ENCODE measurements at places on chromosomes 5 and 9.

GRCh38 chr5:601771-602465 is 10.2 kb upstream of the CEP72 start:
- DNase-seq: no peak

DNA sequence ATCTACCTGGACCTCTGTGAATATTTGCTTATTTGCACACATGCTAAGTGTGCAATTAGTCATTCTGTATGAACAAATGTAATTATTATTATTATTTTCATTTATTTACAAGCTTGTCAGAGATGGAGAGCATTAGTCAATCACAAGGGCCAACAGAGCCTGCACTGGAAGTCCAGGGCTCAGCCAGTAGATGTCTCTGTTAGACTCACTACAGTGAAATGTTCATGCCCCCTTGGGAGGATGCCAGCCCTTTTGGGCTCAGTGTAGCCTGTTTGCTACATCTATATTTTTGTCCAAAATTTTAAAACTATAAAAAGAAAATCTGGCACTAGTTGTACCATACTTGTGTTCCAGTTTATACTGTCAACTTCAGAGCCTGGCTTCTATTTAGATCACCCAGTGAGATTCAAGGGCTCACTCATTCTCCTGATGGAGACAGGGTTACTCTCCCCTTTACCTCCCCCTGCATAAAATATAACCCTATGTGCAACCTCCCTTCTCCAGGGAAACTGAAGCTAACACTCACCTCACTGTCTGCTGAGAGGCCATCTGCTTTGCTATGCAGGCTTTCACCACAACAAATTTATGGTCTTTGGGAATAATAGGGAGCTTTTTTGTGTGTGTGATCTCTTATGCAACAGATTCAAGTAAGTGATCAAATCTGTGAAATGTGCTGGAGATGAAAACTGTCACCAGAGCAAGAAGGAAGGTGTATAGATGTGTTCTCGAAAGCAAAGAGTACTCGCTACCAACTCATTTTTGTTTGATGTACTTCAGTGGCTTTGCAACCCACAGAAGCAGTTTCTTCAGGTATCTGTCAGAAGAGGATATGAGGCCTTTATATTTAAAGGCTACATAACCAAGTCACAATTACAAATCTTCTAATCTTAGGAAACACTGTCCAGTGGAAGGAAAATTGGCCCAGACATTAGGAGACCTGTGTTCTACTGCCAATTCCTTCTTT is 99.9 kb upstream of the TLE4 start:
- no peak for DNase-seq

DNA sequence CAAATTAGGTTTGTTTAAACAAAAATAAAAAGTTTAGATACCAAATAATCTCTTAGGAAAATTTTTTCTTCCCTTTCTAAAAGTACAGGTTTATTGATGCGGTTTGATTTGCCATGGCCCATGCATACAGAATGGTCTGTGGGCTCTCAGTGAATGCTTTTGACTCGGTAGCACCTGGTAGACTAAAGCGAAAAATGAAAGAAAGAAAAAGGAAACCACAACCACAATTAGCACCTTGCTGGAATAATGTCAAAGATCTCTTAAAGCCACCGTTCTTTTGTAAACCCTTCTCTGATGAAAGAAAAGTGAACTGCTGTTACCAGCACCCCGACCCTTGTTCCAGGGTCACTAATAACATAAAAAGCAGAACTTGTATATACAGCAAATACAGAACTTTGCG is 157.9 kb downstream of the NFIB start:
- DNase-seq: no peak

DNA sequence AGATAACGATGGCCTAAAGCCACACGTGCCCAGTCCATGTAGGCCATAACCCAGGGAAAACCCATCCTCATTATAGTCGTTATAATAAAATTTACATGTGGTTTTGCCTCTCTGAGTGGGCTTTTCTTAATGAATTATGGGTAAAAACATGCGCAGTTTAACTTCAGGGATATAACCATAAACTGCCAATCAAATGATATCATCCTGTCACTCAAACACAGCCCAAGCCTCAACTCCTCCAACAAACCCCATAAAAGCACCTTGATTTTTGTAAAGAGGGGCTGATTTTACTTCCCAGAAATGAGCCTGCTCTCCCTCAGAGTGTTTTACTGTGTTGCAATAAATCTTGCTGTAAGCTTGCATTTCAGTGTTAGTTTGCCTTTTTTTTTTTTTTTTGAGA is 15.8 kb upstream of the SETX start:
- no peak for DNase-seq

- DNase-seq: no peak
Measured at GRCh38 chr9:132840980-132841379, 37.1 kb downstream of the AK8 start.

GRCh38 chr9:99832558-99832864 is 10.8 kb downstream of the NR4A3 start:
- DNase-seq: no peak

GRCh38 chr5:169114466-169115065 is 186.4 kb downstream of the SLIT3 start:
- DNase-seq: no peak

GRCh38 chr5:9515436-9515835 is 30.4 kb downstream of the SEMA5A start:
- DNase-seq: no peak

GRCh38 chr9:530681-531080 is 310.8 kb upstream of the DMRT1 start:
- DNase-seq: no peak

DNA sequence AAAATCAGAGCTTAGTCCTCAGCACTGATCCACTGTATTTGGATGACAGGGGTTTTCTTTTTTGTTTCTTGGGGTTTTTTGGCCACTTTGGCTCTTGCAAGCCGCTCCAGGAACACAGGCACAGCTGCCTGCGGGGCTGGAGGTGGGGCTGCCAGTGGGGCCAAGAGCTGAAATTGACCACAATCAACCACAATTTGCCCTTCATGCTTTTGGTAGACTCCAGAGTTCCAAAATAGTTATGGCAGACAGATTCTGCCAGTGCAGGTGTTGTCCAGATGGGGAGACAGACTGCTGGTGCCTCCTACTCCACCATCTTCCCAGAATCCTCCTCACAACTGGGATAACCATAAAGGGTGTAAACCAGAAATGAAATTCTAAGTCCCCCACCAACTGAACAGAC is 36.5 kb downstream of the PLEKHG4B start:
- no peak for DNase-seq

GRCh38 chr9:92715488-92716231 is 45.7 kb upstream of the IPPK start:
- DNase-seq: no peak

GRCh38 chr9:87378676-87379075 is 119.0 kb upstream of the DAPK1 start:
- no peak for DNase-seq

GRCh38 chr5:109865637-109866036 is 175.9 kb downstream of the MAN2A1 start:
- DNase-seq: peak; percentile 81

- DNase-seq: no peak
Measured at GRCh38 chr5:176748967-176749935, 61.1 kb upstream of the UNC5A start.

DNA sequence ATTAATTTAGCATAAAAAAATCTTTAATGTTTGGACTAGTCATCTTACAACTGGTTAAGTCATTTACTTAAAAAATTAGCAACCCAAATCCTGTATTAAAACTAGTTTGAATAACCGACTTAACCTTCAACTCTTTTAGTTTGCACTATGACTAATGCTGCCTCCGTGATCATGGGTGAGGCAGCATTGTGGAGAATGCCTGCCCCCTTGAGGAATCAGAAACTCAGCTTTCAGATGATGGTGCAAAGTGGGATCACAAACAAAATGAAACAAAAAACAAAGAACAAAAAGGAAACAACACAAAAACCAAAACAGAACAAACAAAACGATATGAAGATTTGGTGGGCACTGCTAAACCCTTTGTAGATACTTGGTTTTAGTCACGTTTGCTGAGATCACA is 127.0 kb upstream of the PALM2AKAP2 start:
- no peak for DNase-seq

GRCh38 chr5:172828911-172829431 is 5.1 kb upstream of the ERGIC1 start:
- DNase-seq: no peak

- no peak for DNase-seq
Measured at GRCh38 chr9:73680831-73681230, 529.2 kb downstream of the ANXA1 start.

DNA sequence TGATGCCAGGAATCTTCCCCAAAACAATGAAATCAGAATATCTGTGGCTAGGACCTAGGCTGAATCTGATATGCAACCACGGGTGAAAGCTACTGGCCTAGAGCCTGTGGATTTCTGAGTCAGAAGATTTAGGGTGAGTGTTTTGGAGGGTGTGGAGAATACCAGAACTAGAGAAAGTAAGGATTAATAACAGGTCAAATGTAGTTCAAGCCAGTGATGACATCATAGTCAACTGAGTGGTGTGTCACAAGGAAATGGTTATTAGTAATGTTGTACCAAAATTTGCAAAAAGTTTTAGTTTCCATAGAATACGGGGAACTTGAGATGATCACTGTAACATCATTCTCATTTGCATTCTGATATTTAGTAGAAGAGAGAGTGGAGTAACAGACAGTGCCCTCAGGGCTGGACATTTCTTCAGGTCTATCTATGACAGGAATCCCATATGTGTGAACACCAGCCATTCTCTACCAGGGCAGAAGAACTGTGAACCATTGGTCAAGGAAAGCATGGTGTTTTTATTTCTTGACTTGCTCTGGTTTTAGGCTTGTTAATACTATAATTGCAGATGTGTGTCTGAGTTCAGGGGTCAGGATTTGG is 3.7 kb downstream of the GALNT12 start:
- DNase-seq: no peak

GRCh38 chr9:137138722-137139467 is at the start of gene GRIN1:
TSS of gene GRIN1 (plus strand) at chr9:137139154. CDS start at chr9:137139487, 333 bp downstream.
- no peak for DNase-seq
